ENCODE measurements at places on chromosomes 6 and 20.

GRCh38 chr20:53592992-53593465 is 610 bp downstream of the ZNF217 start:
- DNase-seq = no peak

DNA sequence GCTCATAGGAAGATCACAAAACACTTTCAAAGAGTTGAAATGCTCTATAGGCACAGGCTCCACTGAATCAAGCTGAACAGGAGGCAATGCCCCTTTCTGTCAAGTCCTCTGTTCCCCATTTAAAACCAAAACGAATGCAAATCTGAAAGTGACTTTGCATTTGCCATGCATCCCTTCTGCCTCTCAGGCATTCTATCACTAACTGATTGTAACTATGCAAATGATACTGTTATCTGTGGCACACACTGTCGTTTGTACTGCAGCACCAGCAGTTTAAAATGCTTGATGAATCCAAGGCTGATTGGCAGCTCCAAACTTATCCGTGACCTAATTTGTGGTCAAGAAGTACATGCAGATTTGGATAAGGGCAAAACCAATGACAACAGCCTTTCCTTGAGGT is 1067.5 kb upstream of the MAP3K7 start:
- DNase-seq = no peak

DNA sequence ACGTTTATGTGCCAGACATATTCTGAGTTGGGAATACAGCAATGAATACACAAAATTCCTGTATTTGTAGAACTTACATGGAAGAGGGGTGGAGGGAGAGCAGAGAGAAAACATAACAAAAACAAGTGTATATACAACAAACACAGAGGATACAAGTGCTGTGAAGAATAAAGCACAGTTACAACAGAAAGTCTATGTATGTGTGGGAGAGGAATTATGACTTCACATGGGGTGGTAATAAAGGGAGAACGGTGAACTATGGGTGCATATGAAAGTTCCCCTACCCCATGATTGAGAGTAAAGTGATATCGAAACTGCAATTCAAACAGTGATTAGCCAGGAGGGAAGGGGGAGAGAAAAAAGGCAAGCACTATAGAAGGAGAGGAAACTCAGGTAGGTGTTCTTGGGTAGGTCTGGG is 24.6 kb downstream of the HBS1L start:
- DNase-seq = no peak

- no peak for DNase-seq
These were observed 156.2 kb upstream of the PLCB4 start for GRCh38 chr20:8912731-8913130.

DNA sequence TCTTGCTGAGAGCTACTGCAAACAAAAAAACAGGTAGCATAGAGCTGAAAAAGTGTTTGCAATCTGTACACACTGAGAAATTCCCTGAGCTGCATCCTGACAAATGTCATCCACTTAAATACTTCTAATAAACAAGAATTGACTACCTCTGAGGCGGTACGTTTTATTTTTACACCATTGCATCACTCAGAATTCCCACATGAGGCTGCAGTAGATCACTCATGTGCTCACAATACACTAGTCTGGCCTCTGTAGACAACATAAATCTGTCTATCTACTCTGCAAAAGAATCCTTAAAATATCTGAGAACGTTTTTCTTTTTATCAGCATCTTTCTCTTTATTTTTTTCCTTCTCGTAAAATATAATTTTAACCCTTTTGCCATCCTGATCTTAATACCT is 661.4 kb downstream of the EPHA7 start:
- no peak for DNase-seq

DNA sequence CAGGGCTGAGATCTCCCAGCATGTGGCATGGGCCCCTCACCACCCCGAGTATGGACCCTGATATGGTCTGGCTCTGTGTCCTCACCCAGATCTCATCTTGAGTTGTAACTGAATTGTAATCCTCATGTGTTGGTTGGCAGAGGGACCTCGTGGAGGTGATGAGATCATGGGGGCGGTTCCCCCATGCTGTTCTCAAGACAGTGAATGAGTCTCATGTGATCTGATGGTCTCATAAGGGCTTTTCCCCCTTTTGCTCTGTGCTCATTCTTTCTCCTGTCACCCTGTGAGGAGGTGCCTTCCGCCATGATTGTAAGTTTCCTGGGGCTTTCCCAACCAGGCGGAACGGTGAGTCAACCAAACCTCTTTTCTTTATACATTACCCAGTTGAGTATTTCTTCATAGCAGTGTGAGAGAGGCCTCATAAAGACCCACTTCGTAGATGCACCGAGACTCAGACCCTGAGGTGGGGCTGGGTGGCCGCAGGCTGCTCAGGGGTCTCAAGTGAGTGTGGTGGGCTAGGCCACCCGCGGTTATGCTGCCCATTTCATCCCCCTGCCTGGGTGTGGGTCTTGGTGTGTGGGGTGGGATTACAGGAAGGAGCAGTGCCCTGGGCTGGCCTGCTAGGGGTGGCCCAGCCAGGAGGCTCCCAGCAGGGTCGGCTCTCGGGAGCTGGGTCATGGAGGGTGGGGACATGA is 26.2 kb upstream of the GATA5 start:
- peak; percentile 83 for DNase-seq

DNA sequence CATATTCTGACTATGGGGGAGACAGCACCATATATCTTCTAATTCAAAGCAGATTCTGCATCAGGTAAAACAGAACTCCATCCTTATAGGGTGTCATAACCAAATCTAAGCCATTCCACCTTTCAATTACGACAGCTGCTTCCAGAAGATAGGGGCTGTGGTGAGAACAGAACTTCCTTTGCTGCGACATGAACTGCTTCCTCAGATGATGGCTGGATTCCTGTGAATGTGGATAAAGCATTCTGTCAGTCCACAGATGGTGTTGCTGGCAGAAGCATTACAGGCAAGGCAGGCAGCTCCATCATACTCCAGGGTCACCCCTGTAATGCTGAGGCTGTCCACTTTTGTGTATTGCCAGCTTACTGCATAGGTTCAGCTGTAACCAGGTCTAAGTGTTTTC is 172.1 kb upstream of the PROKR2 start:
- no peak for DNase-seq

DNA sequence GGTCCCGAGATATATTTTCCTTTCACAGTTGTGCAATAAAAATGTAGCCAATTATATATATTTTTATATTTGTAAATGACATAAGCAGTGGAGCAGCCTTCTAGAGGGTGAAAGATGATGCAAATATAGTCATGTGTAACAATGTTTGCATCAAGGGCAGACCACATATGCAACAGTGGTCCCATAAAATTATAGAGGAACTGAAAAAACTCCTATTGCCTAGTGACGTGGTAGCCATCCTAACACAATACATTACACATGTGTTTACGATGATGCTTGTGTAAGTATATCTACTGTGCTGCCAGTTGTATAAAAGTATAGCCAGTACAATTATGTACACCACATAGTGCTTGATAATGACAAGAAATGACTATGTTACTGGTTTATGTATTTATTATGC is 162.8 kb downstream of the ZFAND3 start:
- no peak for DNase-seq

GRCh38 chr6:47414423-47415167 is 63.0 kb upstream of the CD2AP start:
- DNase-seq = peak; percentile 5

DNA sequence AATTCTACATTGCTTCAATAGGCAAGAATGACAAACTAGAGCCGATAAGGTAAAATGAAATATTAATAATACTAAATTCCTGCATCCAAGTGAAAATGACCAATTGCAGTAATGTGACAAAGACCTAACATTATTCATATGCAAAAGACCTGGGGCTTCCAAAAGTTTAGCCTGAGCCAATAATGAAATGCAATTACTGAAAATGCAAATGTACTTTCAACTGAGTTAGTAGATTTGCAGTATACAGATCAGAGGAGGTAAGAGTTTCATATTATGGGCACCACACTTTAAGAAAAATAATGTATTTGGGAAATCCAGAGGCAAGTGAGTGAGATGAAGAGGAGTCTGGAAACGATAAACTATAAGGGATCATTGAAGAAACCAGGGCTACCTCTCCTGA is 193.7 kb upstream of the GMDS start:
- DNase-seq = no peak

DNA sequence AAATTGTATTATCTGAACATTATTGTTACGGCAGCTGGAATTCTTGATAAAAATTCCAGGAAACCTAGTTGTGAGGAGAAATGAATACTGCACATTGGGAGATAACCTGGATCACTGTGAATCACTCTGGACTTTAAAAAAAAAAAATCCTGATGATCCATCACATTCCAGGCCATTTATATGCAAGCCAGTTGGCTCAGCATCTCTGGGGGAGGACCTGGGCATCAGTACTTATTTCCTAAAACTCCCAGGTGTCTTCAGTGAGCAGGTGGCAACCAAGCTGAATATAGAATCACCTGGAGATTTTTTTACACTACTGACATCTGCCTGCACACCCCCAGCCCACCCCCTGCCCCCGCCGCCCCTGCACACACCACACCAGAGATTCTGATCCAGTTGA is 39.1 kb upstream of the SIRT5 start:
- DNase-seq = no peak

GRCh38 chr20:48807586-48808381 is 20.0 kb downstream of the PREX1 start:
- no peak for DNase-seq

GRCh38 chr6:126033696-126034095 is 47.4 kb downstream of the TRMT11 start:
- DNase-seq = peak; percentile 49

- no peak for DNase-seq
These were observed 625.2 kb downstream of the EPM2A start for GRCh38 chr6:145110109-145110508.

GRCh38 chr20:50865591-50865990 is 65.6 kb downstream of the ADNP start:
- DNase-seq = no peak

Data from pulmonary artery endothelial cell (primary cell).